Mesothelial cell of epicardium (in vitro differentiated cells): ENCODE measurements at places on chromosomes 2 and 18.

GRCh38 chr18:813172-814071 lies 1.4 kb upstream of the YES1 start:
- DNase-seq = no peak

DNA sequence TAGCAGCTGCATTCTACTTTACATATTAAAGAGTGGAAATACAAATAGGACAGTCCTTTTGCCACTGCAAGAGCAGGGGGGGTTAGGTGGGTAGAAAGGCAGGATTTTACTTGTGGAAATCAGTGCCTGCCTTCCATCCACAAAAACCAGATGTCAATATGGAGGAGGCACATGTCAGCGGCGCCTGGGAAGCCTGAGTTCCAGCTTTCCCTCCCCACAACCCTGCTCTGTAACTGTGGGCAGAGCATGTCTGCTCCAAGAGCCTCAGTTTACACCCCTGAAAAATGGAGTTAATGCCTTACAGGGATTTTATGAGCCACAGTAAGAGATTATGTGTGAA lies 32.9 kb downstream of the STEAP3 start:
- no peak for DNase-seq

DNA sequence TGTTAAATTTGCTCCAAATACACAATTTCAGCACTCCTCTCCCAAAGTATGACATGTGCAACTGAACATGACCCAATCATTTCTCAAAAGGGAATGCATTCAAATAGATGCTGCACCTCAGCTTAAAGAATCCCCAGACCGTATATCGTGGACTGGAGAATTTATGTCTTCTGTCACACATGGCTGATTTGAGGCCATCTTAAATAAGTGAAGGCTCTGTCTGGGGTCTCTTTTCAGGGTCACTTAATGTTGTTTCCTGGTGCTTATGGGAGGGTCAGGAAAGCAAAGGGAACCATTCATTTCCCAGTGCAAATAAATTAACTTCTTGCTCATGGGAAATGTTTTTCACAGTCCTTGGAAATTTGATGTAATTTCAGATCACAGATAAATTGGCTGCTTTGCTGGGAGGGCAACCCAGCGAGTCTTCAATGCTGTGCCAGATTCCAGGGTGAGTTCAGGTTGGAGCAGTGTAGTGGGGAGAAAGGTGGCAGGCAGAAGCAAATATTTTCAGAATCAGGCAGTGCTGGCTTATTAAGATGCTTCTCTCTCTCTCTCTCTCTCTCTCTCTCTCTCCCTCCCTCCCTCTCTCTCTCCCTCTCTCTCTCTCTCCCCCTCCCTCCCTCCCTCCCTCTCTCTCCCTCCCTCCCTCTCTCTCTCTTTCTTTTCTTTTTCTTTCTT lies 34.3 kb downstream of the GATA6 start:
- DNase-seq = no peak

DNA sequence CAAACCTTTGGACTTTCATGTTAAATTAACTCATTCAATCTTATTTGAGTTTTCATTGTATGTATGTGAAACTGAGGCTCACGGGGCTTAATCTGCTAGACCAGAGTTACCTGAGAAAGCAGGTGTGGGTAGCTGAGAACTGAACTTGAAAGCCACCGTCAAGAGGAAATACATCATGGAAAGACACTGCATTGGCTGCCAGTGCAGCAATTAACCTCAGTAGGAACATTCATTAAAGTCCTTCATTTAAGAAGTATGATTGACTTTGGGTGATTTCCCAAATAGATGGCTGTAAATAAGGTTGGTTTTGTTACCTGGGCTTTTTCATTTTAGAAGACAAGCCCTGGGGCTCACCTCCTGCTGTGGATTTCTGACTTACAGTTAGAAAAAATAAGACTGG lies 36.5 kb upstream of the MGAT5 start:
- no peak for DNase-seq

- DNase-seq = no peak
These were observed 47.9 kb upstream of the PELI1 start for GRCh38 chr2:64192125-64192479.

DNA sequence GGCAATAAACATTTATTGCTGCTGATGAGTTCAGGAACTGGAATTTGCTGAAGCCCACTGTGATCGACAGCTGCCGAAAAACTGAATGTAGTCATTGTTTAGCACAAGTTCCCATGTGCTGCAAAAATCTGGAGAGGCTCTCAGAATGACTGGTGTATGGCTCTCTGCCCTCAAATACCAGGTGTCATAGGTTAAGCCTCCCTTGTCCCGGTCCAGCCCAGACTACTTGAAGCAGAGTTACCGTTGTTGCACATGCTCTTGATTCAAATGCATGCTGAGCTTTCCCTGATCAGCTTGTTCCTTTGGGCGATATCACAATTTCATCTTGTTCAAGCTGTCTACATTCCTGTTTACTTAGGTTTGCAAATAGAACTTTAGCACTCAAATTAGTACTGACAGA lies 625.2 kb downstream of the CPS1 start:
- DNase-seq = no peak

DNA sequence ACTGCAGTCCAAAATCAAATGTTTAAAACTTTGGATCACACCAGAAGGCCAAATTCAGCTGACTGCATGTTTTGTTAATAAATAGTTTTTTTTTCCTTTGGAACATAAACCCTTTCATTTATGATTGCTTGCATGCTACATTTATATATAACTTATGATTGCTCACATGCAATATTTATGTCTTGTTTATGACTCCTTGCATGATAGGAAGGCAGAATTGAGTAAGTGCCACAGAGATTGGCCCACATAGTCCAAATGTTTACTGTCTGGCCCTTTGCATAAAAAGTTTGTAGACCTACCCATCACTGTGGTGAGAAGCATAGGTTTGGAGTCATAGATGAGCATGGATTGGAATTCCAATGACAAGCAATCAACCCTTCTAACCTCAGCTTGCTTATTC lies 30.8 kb downstream of the WDFY1 start:
- no peak for DNase-seq

DNA sequence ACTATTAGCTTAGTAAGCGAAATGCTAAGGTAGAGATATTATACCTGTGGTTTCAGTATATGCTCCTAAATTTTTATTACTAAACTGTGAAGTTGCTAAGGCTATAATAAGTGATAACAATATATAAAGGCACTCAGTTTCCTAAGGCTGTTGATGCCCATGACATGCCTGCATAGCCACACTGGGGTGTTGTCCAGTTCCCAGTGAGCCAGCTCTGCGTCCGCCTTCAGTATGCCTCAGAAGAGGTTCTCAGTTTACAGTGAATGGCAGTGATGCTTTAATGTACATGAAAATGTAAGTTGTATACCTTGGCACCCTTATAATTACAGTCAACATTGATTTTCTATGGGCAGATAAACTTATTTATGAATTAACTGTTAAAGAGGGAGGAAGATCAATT lies 7.2 kb downstream of the FHOD3 start:
- DNase-seq = no peak

- DNase-seq = no peak
These were observed 84.2 kb downstream of the KLHL29 start for GRCh38 chr2:23469142-23469540.

DNA sequence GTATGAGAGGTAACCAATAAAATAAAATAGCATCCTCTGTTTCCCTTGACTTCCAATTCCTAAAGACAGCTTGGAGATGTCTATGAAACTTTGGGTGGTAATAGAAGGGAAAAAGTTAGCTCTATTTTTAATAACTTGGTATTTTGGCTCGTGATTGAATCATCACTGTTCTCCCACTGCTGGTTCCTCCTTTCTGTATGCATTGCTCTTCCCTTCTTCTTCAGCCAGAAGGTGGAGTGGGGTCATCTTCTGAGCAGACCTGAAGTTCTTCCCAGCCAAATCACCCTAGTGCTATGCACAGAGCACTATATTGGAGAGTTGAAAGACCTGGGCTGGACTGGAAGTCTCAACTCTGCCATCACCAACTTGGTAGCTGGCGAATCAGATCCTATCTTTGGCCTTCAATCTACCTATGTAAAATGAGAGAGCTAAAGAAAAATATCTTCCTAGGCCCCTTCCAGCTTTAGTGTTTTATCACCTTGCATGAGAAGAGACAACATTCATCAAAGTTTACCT lies 54.1 kb downstream of the CPO start:
- no peak for DNase-seq

GRCh38 chr2:3617198-3617890 lies 22.4 kb downstream of the COLEC11 start:
- no peak for DNase-seq

GRCh38 chr2:61414674-61415073 lies 56.2 kb downstream of the USP34 start:
- DNase-seq = no peak

- DNase-seq = no peak
These were observed 296.7 kb downstream of the TNS1 start for GRCh38 chr2:217706095-217706494.

DNA sequence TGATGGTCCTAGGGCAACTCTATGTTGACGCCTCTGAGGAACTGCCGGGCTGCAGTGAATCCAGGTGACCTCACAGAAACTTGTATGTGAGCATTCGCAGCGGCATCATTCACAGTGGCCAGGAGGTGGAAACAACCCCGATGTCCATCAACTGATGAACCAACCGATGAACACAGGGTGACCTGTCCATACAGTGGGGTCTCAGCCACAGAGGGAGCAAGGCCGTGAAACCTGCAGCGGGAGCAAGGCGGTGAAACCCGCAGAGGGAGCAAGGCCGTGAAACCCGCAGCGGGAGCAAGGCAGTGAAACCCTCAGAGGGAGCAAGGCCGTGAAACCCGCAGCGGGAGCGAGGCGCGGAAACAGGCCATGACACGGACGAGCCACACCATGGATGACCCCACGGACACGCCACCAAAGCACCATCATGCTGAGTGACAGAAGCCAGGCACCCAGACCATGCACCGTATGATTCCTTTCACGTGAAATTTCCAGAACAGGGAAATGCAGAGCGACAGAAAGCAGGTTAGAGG lies 63.0 kb downstream of the PARD6G start:
- no peak for DNase-seq

DNA sequence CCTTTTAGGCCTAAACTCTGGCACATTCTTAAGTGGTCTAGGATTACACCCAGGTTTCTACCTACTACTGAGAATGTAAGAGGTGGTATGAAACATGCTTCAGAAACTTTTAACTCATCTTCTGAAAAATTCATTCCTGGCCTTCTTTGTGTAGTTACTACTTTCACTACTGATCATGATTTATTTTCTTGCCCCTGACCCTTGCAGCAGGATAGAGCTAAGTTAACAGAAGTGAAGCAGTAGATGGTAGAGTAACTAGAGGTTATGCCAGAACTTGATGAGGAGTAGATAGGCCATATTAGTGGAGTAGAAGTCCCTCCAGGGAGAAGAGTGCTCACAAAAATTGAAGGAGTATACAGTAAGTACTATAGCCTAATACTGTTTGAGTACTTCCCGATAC lies 75.5 kb upstream of the MSTN start:
- DNase-seq = no peak

DNA sequence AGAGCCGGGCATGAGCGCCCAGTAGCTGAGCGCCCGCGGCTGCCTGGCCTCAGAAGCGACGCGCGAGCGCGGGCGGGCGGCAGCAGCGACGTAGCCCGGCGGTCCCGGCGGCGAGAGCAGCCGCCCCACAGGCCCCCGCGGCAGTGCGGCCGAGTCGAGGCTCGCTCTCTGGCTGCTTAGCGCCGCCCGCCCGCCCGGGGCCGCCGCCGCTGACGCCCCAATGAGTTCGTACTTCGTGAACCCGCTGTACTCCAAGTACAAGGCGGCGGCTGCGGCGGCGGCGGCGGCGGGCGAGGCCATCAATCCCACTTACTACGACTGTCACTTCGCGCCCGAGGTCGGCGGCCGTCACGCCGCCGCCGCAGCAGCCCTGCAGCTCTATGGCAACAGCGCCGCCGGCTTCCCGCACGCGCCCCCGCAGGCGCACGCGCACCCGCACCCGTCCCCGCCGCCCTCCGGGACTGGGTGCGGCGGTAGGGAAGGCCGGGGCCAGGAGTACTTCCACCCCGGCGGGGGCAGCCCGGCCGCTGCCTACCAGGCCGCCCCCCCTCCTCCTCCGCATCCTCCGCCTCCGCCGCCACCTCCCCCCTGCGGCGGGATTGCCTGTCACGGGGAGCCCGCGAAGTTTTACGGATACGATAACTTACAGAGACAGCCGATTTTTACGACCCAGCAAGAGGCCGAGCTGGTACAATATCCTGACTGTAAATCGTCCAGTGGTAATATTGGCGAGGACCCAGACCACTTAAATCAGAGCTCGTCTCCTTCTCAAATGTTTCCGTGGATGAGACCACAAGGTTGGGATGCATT lies 847 bp downstream of the HOXD8 start:
- DNase-seq = no peak

GRCh38 chr2:69969126-69969983 lies 7.9 kb upstream of the ASPRV1 start:
- DNase-seq = no peak

DNA sequence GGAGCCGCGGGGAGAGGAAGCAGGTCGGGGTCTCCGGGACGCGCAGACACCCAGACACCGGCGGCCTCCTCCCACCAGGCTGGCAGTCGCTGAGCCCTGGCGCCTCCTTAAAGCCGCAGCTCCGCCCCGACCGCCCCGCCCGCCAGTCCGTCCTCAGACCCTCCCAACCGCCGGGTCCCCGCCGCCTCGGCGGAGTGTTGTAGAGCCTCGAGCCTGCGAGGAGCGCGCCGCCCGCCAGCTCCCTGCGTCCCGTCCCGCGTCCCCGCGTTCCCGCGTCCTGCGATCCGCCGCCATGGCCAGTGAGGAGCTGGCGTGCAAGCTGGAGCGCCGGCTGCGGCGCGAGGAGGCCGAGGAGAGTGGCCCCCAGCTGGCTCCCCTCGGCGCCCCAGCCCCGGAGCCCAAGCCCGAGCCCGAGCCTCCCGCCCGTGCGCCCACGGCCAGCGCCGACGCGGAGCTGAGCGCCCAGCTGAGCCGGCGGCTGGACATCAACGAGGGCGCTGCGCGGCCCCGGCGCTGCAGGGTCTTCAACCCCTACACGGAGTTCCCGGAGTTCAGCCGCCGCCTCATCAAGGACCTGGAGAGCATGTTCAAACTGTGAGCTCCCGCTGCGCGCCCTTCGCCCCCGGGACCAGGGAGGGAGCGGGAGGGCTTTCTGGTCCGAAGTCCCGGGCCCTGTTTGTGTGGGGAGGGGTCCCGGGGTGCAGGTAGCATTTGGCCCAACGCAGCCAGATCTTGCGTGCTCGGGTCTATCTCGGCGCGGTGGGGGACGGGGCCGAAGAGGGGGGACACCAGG lies at the start of gene EFHD1:
Gene EFHD1, plus strand, starts transcription at position 192 of the 793 bp plus-strand sequence. Its CDS starts 101 bp downstream, at position 293.
- DNase-seq = peak; percentile 68

GRCh38 chr18:59994357-59994756 lies 94.6 kb downstream of the PMAIP1 start:
- no peak for DNase-seq

DNA sequence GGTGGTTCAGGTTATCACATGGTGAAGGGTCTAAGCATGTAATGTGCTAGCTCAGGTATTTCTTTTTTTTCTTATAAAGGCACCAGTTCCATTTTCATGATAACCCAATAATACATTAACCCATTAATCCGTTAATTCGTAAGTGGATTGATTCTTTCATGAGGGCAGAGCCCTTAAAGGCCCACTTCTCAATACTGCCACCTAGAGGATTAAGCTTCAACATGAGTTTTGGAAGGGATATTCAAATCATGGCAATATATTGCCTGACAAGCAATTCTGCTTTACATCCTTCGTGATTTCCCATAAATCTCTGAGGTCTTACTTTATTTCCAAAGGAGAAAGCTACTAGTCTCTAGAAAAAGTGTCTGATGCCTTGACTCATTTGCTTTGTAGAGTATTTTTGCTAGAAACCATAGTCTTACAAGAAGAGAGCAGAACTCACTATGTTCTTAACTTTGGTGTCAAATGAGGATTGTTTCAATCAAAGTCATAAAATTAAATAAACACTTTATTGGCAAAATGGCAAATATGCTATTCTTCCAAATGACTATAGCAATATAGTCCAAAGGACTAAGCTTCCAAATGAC lies 271.3 kb downstream of the KCNS3 start:
- DNase-seq = no peak
